Liver (tissue), 10 donors: ENCODE measurements at places on chromosomes 2 and 18.
A peak's percentile ranks its signal among the peaks of the same experiment; 100 is the strongest.

DNA sequence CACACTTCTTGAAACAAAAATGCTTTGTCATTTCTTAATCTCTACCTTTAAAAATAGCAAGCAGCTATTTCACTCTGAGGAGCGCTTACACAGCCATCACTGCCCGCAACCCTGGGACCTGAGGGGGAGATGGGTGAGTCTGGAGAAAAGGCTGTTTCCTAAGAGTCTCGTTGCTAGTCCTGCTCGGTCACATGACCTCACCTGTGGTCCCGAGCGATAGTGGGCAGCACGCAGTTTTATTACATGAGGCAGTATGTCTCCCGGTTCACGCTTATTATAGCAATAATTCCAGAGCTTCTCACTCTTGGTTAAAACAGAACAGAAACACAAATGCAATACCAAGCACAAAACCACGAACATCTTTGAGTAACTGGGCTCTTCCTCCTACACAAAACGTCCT lies 105.3 kb downstream of the ZNF516 start:
- no peak for DNase-seq

DNA sequence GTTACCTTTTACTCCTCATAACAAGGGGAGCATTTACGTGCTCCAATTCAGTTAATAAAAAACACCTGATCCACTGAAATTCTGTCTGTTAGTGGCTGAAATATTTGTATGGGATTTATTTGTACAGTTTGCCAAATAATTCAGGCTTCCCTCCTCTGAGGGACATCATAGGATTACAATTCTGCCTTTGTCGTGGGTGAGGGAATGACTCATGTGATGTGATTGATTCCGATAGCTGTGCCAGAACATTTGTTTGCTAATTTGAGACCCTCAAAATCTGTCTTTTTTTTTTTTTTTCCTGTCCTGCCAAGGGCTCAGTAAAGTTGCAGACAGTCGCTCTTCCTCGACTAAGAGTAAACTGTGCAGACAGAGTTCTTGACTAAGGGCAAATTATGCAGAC lies 612.6 kb upstream of the CDH2 start:
- DNase-seq = no peak

DNA sequence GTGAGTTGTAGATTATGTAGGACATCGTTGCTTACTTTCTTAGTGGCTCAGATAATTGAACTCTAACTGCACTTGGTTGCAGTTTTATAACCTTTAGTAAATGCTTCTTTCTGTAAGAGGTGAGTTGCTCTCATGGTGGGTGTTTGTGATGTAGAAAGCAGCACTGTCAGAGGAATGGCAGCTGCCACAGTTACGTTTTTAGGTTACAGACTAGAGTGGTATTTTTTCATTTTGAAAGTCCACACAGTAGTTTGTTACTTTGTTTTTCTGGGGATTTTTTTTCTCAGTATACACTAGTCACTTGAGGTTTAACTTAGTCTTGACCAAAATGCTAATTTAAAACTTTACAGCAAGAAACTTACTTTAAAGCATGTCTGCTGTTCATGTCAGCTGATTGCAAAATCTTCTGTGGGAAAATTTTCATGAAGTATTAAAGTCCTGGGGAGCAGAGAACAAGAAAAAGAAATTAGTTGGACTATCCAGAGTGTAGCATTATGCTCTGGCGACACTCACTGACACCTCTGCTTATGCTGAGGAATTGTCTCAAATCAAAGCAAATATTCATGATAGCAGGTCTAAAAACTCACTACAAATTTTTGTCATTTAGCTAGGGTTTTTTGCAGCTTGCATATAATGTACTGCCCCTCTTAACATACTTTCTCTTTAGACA lies 14.8 kb downstream of the AFTPH start:
- DNase-seq = no peak

DNA sequence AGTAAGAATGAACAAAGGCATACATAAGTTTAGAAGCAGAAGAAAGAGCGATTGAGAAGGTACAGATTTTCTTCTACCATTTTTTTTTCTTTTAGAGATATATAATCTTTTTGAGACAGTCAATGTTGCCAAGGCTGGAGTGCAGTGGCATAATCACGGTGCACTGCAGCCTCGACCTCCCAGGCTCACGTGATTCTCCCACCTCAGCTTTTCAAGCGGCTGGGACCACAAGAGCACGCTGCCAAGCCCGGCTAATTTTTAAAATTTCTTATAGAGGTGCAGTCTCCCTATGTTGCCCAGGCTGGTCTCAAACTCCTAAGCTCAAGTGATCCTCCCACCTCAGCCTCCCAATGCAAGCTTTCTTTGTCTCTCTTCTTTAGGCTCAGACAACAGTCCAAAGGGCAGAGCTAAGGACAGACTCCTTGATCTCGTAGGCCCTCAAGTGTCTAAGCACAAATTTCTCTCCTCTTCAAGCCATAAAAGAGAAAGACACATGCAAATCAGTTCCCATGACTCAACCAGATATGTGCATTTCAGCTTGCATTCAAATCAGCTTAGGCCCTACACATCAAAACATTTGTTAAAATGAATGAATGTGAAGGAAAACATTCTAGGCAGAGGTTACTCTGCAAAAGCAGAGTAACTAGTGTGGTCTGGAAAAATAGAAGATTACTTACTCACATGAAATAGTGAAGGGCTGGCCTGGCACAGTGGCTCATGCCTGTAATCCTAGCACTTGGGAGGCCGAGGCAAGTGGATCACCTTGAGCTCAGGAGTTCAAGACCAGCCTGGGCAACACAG lies 18.0 kb downstream of the ITSN2 start:
- DNase-seq = no peak

DNA sequence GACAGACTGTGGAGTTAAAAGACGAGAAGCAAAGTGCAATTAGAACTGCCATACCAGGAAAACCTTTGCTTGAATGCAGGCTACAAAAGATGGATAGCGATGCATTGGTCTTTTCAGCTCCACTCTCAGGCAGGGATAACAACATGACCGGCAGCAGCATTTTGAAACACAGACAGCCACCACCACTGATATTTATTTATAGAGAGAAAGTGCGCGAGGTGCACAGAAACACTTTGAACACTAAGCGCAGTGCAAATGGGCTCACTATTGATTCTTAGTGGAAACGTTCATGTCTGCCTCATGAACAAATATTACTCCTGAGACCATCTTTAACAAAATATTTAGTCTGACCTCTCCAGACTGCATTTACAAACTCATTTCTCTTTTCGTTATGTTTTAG lies 32.9 kb downstream of the CAVIN2 start:
- no peak for DNase-seq

- DNase-seq = no peak
Observed at GRCh38 chr2:31107591-31108300, 30.5 kb downstream of the GALNT14 start.

- no peak for DNase-seq
Observed at GRCh38 chr2:109275120-109276012, 146.4 kb downstream of the SH3RF3 start.

- DNase-seq = no peak
Observed at GRCh38 chr2:173999272-173999671, 34.1 kb upstream of the SP3 start.

DNA sequence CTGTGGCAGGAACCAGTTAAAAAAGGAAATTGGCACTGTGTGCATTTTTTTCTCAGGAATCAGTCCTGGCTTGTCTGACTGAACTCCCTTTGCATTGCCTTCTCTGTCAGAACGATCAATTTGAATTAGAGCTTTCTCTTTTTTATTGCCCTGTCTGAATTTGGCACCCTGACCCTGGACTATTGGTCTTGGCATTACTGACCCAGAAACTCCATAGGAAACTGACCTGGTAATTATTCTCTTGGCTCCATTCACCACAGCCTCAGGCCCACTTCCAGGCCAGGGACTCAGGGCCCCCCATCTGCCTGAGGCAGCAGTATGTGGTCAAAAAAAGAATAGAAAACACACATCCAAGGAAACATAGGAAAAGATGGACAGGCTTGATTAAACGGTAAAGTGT lies 32.0 kb upstream of the CCDC88A start:
- no peak for DNase-seq

GRCh38 chr2:119826370-119826961 lies 66.7 kb downstream of the PTPN4 start:
- DNase-seq = no peak

GRCh38 chr2:201267278-201268030 lies 7.1 kb downstream of the CASP8 start:
- no peak for DNase-seq

- DNase-seq = no peak
Observed at GRCh38 chr2:232340171-232340935, 38.2 kb upstream of the ALPP start.

DNA sequence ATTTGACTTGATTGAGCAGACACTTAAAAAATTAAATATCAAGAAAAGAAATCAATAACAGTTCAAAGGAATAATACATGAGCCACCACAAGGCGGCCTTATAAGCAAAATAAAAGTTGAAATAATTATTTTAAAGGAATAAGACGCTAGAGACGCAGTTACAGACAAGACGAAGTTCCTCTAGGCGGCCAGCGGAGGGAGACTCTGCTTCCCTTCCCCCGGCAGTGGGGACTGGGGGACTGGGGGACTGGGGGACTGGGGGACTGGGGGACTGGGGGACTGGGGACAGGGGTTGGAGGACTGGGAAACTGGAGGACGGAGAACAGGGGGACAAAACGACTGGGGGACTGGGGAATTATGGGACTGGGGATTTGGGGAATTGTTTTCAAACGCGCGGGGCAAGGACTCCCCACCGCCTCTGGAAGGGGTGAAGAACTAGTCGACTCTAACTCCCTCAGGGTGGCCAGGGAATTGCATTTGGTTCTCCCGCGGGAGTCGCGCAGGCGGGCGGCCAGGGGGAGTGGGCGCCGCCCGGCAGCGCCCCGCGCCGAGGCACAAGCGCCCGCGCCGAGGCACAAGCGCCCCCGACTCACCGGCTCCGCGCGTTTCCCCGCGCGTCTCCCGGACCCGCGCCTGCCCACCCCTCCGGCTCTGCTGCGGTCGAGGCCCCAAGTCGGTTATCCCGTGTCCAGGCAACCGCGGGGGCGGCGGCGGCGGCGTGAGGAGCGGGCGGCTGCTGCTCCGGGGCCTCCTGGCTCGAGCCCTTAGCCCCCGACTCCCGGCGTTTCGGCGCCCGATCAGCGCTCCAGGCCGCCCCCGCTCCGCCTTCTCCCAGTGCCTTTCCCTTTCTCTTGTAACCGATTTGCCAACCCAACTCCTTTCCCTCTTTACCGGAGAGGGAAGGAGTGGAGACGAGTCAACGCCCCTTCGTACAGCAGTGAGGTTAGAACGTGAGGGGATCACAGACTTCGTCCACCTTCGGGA lies at the start of gene CCDC178:
TSS of gene CCDC178 (minus strand) at position 662 of the 984 bp plus-strand sequence. CDS start 28,633 bp downstream, outside the sequence.
- DNase-seq = peak; percentile 35

DNA sequence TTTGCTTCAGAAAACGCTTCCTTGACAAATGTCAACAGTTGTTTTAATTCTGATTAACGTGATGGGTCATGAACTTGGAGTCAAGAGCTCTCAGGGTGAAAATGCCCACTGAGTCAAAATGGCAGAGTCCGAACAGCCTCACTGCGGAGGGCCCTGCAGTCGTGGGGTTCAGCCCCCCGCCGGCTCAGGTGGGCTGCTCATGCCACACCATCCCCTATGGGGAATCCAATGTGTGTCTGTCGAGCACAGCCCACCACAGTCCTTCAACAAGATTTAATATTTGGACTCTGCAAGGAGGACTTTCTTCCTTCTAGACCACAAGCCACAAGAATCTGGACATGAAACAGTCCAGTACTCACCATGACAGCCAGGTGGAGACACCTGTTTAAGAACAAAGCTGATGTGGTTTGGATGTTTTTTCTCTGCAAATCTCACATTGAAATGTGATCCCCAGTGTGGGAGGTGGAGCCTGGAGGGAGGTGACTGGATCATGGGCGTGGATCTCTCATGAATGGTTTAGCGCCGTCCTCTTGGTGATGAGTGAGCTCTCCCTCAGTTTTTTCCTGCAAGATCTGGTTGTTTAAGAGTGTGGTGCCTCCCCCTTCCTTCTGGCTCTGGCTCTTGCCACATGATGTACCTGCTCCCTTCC lies 201.0 kb downstream of the NDUFA10 start:
- DNase-seq = peak; percentile 32

DNA sequence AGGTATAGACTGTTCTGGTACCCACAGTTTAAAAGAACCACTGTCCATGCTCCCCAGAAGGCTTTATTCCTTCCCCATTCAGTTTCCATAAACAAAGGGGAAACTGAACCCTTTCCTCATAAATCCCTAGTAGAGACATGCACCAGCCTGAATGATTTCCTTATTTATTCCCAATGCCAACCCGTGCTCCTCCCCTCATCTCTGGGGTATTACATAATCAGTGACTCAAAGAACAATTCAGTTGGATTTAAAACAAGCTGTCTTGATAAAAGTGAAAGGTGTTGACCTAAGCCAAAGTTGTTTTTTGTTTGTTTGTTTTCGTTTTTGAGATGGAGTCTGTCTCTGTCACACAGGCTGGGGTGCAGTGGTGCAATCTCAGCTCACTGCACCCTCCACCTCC lies 418.5 kb upstream of the CNTNAP5 start:
- no peak for DNase-seq
